ENCODE measurements at places on chromosomes 7 and 10. TPM values are rescaled to one million over a fixed set of nuclear protein-coding genes. Genes with fewer than 3 reads are reported as not detected.
A peak's percentile ranks its signal among the peaks of the same experiment; 100 is the strongest.

Gene THSD7A
- total RNA-seq = 2.3 TPM

Gene TRIM73
- total RNA-seq = 1.1 TPM

Gene TMED4
- total RNA-seq = 81.7 TPM

Gene CARD11
- total RNA-seq = 5.0 TPM

DNA sequence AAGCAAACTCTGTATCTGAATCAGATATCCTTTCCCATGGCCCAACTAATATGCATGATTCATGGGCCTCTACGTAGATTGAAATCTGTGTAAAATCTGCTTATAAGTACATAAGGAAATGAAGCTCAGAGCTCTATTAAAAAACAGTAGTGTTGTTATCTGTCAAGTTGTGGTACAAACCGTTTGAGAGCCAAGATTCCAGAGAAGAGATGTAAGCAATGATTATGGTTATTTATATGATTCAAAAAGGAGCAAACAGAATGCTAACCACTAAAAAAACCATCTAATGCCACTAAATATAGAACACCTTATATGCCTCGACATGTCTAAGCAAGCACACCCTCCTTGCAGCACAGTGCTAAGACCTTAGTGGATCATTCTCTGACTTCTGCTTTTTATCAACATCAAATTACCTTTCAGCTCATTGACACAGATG is 26.6 kb downstream of the RPP38 start:
- no peak for DNase-seq

DNA sequence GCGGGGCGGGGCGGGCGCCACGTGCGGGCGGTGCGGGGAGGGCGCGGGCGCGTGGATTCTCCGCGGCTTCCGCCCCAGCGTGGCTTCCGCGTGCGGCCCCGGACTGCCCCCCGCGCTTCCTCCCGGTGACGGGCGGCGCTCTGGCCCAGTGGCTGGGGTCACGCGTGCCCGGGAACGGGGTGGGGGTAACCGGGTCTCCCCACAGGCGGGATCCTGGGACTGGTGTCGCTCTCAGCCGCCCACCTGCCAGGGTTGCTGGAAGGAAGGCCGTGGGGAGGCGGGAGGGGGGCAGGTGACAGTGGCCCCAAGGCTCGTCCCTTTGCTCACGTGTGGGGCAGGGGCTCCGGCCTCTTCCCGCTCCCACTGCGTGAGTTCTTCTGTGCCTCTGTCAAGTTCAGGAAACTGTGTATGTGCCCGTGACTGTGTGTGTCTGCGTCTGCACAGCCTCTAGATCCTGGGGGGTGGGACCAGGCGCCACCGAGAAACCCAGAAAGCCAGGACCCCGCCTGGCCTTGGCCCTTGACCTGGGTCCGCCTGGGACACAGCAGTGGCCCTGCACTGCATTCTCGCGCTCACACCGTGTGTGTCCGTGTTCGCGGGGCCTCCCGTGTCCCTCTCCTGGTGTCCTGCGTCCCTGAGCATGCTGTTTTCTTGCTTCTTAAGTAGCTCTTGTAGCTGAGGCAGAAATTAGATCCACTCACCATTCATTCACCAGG is 919 bp downstream of the MAFK start:
- peak; percentile 58 for DNase-seq

DNA sequence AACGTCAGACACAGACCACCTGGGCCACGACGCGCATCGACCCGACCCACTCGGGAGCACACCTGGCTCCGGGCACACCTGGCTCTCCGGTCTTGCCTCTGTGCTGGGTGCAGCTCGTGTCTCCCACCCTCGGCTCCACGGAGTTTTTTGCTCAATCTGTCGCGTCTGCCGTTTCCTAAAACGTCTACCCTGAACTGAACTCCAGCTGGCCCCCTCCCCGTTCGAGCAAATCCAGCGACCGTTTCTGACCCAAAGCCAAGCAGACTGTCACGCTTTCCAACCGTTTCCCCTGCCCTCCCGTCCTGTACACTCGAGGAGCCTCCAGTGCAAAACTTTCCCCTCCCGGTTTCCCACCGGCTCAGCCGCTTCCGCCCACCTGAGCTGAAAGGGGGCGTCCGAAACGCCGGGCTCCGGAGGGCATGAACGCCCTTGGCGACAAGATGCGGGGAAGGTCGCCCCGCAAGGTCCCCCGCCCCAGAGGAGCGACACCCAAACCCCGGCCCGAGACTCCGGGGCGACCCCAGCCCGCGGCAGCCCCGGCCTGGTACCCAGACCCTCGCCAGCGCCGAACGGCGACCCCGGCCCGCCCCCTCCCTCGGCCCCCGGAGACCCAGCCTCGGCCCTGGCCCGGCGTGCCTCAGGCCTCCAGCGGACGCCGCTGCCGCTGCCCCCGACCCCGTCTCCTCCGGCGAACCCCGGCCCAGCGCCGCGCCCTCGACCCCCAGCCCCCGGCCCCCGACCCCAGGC is 557 bp downstream of the CYTH3 start:
- DNase-seq = peak; percentile 51

DNA sequence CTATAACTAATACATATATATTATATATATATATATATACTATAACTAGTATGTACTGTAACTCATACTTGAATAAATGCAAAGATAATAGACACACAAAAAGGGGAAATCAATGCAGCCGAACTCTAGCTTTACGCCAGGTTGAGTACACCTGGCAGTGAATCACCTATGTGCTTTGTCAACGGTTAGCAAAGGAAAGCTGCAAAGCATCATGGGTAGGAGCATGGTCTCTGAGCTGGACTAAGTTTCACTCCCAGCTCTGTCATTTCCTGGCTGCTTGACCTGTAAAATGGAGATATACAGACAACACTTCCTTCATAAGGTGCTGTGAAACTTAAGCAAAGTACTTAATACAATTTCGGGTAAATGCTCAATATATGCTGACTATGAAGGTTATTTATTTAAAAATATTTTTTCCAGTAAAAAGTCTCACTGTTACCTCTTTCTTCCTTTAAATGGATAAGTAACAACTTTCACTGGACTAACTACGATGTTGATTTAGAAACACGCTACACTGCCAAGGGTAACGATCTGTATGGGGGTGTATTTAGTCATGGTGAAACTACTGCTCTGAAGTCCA is 61.7 kb upstream of the ITGA8 start:
- no peak for DNase-seq

GRCh38 chr10:129642427-129642826 is 175.4 kb downstream of the MGMT start:
- no peak for DNase-seq

DNA sequence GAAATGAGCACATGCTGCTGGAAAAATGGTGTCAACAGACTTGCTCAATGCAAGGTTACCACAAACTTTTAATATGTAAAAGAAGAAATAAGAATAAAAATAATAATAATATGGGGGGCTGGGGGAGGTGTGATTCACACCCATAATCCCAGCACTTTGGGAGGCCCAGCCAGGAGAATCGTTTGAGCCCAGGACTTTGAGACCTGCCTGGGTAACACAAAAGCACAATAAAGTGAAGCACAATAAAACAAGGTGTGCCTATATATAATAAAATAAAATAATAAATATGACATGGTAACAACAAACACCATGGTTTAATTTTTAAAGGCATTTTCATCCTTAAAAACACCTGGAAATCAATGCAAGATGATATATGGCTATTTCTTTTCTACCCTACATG is 25.1 kb downstream of the EIF3A start:
- DNase-seq = no peak
